T-helper 2 cell treated with Interferon-gamma antibody and Interleukin-4, amounts not matched to agents 100 ng/mL and 5 ng/mL, for 36 hours (primary cell): ENCODE measurements at places on chromosomes 7 and 10. TPM values are rescaled to one million over a fixed set of nuclear protein-coding genes. Genes with fewer than 3 reads are reported as not detected.

The CALHM1 gene
- total RNA-seq = 0.25 and 0.27 TPM in 2 replicates

The NAT16 gene
- not detected in 2 replicates for total RNA-seq

The TAS2R38 gene
- not detected in 2 replicates for total RNA-seq

The SPACDR gene
- 3.2 and 3.3 TPM in 2 replicates for total RNA-seq

The CRTAC1 gene
- total RNA-seq = not detected in 2 replicates

The BMI1 gene
- 40.2 and 43.4 TPM in 2 replicates for total RNA-seq

The CLRN3 gene
- total RNA-seq = not detected in 2 replicates

The BPGM gene
- total RNA-seq = 21.7 and 22.3 TPM in 2 replicates

The TAS2R5 gene
- total RNA-seq = 0.55 and 0.64 TPM in 2 replicates

The TRIM73 gene
- 10.5 and 11.1 TPM in 2 replicates for total RNA-seq

The MACC1 gene
- total RNA-seq = 0.02 TPM in 2 replicates

The HECW1 gene
- not detected in 2 replicates for total RNA-seq

The COG5 gene
- total RNA-seq = 32.1 and 35.9 TPM in 2 replicates

The HGF gene
- total RNA-seq = not detected in 2 replicates

The TUBB8 gene
- not detected in 2 replicates for total RNA-seq
